ENCODE measurements at places on chromosomes 2 and 18.
A peak's percentile ranks its signal among the peaks of the same experiment; 100 is the strongest.

DNA sequence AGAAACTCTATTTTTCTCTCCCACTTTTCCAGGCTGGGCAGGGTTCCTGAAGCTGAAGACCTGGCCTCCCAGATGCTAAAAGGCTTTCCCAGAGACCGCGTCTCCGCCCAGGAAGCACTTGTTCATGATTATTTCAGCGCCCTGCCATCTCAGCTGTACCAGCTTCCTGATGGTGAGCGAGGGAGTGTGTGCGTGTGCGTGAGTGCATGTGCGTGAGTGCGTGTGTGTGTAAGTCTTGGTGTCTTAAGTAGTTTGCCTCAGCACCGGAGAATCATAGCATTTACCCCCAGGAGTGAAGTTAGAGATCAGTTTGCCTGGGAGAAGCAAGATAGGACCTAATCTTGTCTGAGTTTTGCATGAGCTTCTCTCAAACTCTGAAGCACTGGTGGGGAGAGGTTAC is 73.7 kb downstream of the CDK15 start:
- DNase-seq, result no peak

DNA sequence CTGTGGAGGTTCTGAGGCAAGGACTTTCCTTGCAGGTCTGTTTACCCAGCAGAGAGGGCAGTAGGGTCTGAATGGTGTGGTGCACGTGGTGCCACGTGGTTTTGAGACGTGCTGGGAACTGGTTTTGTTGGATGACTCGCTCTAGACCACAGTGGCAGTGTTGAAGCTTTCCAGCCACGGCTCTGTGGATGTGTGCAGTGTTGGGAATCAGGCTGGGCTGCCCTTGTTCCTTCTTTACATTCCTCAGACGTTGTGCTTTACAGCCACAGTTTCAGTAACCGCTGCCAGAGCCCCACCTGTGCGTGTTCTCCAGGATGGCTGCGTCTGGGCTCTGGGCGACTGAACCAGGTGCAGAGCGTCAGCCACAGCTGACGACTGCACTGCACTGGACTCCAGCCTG is 8.2 kb downstream of the CTDP1 start:
- no peak for DNase-seq

DNA sequence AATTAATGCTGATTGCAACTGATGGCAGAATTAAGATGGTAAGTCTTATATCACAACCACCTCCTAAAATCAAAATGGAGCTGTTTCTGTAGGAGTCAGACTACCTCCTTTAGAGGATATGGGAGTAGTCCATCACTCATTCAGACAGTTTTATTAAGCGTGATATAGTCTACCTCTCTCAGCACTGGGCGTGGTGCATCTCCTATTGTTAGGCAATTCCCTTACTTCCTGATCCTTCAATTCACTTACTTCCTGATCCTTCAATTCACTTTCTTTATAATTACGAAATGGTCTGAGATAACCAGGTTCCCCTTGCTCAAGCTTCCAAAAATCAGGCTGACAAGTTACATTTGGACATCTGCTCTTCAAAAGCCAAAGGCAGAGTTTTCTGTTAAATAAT is 31.9 kb downstream of the ATP8B1 start:
- no peak for DNase-seq

DNA sequence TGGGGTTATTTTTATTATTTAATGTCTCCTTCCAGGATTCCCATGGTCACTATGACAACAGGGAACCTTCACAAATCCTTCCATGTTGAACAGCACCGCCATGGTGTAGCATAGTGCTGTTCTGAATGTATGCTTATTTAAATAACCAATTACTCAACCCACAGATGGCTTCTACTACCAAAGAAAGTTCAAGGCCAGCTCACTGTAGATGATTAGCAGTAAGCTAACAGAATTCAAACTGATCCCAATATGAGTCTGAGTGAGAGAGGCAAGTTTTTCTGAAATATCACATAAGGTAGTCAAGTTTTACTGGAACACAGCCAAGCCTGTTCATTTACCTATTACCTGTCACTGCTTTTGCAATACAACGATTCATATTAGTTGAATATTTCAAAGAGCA is 51.2 kb downstream of the CLASP1 start:
- DNase-seq, result no peak

DNA sequence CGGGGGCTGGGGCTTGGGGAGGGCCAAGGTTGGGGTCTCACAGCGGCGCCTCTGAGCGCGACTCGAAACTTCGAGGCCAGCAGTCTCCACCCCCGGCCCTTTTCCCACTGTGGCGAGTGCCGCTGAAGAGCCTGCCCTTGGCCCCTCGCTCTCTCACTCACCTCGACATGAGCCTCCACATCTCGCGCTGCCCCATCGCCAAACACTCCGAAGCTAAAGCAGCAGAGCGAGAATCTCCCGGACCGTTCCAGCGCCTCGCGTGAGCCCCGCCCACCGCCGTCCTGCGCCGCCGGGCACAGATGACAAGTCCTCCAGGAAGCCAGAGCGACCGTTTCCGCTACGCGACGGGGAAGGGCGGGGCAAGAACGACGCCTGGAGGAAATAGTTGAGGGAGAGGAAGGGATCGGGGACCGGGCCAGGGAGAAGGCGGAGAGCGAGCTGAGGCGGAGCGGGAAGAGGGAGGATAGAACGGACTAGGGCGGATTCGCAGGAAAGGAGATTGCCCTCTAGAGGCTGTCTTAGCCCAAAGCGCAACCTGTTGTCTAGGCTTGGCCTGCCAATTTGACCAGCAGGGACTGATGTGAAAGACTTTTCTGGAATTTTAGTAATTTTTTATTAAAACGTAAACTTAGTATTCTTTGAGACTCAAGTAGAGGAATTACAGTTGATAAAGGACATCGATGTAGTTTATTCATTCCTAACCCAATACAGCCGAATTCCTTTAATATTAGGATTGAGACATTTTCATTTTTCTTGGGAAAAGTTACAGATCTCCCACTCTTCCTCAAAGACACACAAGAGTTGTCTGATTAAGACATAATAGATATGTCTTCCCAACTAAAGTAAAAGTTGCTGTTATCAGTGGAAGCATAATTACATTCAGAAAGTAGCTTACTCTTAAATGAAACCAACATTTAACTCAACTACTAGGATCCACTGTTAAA is at the start of gene HIBCH:
TSS of gene HIBCH (minus strand) at position 272 of the 944 bp plus-strand sequence. CDS start at position 196, 76 bp downstream.
- DNase-seq, result peak; percentile 72

- no peak for DNase-seq
Observed at GRCh38 chr2:206797376-206797775, 32.0 kb downstream of the FASTKD2 start.
